ENCODE measurements at places on chromosomes 3 and 15.

DNA sequence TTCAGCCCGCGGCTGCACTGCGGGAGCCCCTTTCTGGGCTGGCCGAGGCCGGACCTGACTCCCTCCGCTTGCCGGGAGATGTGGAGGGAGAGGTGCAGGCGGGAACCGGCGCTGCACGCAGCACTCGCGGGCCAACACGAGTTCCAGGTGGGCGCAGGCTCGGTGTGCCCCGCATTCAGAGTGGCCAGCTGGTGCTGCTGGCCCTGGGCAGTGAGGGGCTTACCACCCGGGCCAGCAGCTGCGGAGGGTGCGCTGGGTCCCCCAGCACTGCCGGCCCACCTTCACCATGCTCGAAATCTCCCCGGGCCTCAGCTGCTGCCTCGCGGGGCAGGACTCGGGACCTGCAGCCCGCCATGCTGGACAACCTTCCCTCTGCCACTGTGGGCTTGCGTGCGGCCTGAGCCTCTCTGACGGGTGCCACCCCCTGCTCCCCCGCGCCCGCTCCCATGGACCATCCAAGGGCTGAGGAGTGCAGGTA lies 733.5 kb upstream of the CCDC54 start:
- no peak for DNase-seq

GRCh38 chr3:1969281-1969680 lies 129.4 kb upstream of the CNTN4 start:
- no peak for DNase-seq

DNA sequence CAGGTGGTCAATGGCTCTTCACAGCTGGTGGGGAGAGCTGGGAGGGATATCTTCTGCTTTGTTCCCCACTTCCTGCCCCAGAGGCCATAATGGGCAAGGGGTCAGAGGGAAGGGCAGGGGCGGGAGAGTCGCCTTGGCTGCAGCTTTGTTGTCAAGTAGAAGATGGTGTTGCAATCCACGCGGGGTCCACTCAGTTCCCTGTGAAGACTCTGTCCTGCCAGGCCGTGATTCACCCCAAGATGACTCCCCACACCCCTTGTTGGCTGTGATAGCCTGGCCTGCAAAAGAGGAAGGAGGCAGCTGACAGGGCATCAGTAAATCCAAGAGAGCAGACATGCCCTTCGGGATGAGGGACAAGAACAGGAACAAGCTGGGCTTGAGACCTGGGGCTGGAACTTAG lies 6.9 kb downstream of the GALNT15 start:
- no peak for DNase-seq

- DNase-seq: no peak
These were observed 73.0 kb downstream of the ATP10A start for GRCh38 chr15:25790000-25790660.

- DNase-seq: no peak
These were observed 17.9 kb upstream of the NMNAT3 start for GRCh38 chr3:139695426-139696313.

DNA sequence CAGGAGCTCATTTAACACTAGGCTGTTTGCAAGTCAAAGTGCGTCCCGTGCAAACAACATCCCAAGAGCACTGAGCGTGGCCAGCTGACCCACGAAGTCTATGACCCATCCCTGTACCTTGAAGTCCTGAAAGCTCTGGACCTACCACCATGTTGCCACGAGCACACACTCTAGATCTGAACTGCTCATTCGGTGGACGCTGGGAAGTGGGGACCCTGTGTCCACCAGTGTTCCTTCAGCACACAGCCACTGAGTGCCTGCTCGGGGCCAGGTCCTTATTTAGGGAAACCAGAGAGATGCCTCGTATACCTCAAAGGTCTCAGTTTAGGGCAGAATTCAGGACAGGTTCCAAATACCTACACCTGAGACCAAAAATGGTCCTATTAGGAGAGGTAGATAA lies 236.9 kb downstream of the XXYLT1 start:
- no peak for DNase-seq

GRCh38 chr3:113193719-113194118 lies 17.6 kb upstream of the BOC start:
- DNase-seq: no peak

DNA sequence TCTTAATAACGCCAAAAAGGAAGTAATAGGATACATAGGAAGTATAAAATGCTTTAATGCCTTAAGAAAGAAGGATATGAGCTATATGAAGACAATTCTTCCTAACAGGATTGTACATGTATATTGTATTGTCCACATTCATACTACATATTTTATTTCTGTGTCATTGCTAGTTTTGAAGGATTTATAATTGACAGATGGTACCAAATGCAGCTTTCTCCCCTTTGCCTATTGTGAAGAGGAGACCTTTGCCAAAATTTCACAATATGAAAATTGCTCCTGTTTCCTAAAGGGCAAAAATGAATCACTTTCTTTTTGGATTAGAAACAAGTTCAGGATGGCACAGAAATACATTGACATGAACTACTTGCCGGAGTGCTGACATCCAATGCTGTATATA lies 34.8 kb upstream of the EOMES start:
- no peak for DNase-seq

DNA sequence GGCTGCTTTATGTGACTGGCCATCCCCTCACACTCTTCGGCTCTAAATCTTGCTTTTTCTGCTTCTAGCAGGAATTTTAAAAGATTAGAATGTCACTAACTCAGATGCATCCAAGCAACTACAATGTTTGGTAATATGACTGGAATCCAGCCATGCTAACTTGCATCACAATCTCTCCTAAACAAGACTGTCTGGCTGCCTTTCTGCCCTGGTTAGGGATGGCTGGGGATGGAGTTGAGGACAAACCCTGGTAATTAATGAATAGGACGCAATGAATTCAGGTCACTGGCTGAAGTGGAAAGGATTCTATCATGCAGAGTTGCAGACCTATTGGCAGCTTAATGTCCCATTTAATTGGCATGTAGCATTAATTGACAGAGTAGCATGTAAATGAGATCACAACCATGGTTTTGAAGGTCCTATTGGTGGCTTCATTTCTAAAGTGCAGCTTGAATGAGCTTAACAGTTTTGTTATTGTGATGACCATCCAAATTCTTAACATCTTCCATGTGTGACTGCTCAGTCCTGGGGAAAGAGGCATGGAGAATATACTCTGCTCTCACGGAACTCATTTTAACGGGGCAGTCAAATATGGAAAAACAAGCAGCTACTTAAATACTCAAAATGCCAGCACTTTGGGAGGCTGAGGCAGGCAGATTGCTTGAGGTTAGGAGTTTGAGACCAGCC lies 21.7 kb downstream of the NMNAT3 start:
- DNase-seq: no peak

DNA sequence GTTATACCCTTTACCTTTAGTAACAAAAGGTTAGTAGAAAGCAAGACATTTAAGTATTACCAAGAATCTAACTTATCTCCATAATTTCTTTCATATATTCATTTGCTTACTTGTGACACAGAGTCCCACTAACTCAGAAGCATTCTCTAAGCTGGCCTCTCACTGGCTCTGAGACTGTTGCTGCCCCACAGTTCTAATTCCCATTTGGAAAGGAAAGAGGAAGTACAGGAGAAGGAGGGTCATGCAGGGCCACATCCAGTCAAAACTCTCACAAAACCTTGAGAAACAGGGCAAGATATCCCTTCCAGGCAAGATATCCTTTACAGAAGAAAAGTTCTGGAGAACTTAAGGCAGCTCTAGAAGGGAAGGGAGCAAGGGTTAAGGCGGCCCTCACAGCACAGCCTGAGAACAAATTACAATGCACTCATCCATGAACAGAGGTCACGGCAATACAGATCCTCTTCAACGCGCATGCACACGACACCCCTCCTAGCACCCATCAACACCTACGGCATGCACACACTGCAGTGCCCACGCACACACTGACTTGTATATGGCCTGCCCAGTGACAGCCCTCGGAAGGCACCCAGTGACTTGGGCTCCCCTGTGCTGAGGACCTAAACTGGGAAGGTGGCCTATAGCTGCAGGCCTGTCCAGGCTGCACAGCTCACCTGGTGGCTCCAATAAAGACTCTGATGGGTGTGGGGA lies 13.0 kb upstream of the MYO5C start:
- no peak for DNase-seq

- no peak for DNase-seq
These were observed 57.2 kb downstream of the DLG1 start for GRCh38 chr3:197241173-197241572.

GRCh38 chr3:45946307-45946706 lies 3.0 kb downstream of the CXCR6 start:
- no peak for DNase-seq

DNA sequence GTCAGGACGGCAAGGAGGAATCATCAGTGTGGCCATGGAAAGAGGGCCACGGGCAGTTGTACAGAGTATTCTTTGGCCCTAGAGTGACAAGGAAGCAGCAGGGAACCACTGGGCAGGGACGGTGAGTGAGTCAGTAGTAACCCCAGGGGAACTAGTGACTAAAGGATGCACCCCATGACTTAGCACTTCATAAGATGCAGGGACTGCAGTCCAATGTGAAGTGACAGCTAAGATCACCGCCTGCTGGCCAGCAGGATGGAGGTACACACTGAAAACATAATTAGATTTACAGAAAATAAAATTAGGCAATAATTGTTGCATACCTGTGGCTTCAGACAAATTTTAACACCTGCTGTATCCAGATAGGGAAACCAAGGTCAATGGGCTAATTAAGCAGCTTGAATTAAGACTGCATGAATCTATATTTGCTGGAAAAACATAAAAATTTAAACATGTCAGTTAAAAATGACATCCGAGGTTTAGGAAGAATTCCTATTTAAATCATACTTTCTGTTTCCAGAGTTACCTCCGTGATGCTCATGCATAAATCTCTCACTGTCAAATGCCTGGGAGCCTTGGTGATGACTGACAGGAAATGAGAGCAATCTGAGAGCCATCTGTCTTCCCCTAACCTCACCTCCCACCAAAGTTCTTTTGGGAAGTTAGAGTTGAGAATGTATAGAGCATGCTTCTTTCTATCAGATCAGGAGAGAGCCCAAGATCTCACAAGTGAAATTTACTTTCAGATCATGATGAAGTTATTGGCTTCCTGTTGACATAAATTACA lies 56.5 kb downstream of the DCLK3 start:
- DNase-seq: no peak

GRCh38 chr3:27590437-27591298 lies 106.5 kb upstream of the SLC4A7 start:
- no peak for DNase-seq

Measured in non-pigmented ciliary epithelial cell (primary cell).